Lung microvascular endothelial cell (primary cell): ENCODE measurements at places on chromosomes 7 and 10.

DNA sequence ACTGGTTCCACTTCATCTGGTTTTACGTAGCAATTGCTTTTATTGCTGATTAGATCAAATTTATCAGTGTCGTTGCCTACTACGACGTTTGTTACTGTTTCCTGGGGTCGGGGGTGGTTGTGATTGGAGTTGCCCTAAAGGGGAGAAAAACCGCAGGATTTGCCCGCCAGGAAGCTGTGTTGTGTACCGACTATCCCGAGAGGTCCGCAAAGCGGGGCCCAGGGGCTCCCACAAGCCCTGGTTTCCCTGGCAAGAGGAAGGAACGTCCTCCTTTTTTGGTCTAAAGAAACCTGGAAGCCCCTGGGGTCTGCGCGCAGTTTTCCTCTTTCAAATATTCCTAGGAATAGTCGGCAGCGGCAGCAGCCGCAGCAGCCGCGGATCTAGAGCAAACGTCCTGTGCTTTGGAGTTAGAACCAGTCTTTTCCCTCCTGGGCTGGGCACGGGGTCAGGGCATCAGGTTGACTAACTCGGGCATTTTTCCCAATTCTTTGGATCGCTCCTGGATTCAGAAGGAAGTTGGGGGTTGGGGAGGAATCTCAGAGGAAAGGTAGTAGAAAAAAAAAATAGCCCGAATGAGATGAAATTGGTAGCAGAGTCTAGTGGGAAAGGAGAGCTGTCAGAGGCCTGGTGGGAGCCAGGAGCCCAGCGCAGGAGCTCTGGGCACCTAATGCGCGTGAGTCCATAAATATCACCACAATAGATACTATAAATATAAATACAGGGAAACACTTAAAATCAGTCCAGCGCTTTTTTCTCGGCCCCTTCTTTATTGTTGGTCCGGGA, 4.6 kb downstream of the VAX1 start:
- no peak for DNase-seq

DNA sequence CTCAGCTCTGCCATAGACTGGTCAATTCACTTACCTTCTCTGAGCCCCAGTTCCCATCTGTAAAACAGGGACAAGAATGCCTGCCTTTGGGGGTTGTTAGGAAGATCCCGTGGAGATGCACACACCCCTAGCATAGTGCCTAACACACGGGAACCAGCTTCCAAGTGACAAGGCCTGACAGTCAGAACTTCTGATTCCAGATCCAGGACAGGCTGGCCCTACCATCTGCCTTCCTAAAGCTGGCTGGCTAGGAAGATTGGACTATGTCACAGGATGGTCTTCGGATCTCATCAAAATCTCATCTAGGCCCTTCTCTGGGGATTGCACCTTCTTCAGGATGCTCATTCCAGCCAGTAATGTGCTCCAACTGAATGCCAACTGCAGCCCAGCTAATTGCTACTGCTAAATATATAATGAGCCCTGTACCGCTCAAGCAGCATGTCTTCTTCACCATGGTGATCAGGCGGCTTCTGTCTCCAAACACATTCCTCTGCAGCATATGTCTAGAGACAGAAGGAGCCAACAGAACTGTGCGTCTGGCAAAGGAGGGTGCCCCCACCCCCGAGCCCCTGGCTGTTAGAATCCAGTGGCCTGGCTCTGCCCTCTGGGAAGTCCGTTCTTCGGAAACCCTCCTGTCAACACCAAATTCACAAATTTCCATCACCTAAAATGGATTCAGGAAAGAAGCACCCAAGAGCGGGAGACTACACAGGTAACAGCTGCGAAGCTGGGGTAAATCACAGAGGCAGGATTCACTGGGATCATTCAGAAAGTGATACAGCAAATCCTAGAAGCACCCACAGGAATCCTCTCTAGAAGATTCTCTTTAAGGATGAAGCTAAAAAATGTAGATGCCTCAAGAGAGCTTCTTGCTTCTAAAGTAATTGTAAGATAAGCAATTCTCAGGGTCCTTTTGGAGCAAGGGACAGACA, 142.1 kb upstream of the EEPD1 start:
- no peak for DNase-seq

GRCh38 chr7:75033826-75034225, 39.8 kb downstream of the RCC1L start:
- no peak for DNase-seq

- no peak for DNase-seq
These were observed 147.6 kb upstream of the C7orf33 start for GRCh38 chr7:148442933-148443332.

DNA sequence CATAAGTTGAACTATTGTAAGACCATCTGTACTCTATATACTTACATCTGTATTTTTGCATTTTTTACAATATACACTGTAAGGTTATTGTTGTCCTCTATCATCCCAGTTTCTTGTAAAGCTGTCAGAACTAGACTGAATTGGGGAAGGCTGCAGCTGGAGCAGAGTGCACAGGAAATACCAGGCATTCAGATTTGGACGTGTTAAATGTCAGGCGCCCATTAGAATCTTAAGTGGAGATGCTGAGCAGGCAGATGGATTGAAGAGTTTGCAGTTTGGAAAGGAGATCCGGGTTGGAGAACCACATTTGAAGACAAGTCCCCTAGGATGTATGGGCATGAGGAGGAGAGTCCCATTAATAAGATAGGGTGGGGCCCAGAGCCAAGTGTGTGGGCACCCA, 40.4 kb downstream of the MTURN start:
- no peak for DNase-seq
